Glutamatergic neuron (in vitro differentiated cells): ENCODE measurements at places on chromosomes 12 and 14.

- DNase-seq, result no peak
These were observed 78.5 kb downstream of the ADGRD1 start for GRCh38 chr12:131032082-131032750.

DNA sequence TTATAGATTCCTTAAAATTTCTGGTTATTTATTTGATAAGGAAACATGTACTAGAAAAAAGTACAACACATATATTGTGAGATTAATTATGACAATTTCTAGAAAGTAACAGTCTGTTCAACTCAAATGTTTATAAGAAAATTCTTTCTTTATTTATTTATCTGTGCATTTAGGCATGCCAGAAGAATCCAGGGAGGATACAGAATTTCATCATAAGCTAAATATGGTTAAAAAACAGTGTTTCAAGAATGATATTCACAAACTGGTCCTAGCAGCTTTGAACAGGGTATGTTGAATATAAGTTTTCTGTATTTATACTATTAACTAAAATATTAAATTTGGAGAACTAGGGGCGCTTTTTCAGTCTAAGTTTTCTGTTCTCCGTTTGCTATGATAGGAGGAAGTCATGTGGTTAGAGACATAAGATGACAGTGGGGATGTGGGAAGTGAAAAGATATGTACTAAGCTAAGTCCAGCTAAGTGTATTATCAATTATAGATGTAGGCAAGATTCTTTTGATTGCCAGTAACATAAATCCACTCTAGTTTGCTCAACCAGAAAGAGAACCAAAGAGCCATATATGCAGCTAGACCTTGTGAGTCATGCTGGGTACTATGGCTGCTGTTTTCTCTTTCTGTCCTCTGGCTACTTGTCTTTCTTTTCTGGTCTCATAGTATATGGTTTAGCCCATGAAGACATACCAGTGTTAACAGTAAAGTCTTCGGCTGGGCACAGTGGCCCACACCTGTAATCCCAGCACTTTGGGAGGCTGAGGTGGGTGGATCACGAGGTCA lies 39.0 kb downstream of the LRRK2 start:
- no peak for DNase-seq

DNA sequence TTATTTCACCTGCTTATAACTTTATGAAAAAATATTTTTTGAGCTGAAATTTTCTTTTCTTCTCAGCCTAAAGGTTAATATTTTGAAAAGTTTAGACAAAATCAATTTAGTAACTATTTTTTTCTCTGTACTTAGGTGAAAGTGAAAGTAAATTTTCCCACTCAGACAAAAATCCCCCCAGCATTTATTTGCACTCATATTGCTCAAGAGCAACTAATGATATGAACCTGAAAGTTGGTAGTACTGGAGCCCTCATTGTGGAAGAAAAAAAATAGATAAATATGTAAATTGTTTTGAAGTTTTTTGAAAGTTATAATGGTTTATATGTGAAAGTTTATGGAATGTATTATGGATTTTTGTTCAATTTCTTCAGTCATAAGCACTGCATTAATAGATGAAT lies 1005.9 kb upstream of the ATXN7L3B start:
- DNase-seq, result no peak

GRCh38 chr12:13359636-13360035 lies 163.1 kb downstream of the EMP1 start:
- no peak for DNase-seq

DNA sequence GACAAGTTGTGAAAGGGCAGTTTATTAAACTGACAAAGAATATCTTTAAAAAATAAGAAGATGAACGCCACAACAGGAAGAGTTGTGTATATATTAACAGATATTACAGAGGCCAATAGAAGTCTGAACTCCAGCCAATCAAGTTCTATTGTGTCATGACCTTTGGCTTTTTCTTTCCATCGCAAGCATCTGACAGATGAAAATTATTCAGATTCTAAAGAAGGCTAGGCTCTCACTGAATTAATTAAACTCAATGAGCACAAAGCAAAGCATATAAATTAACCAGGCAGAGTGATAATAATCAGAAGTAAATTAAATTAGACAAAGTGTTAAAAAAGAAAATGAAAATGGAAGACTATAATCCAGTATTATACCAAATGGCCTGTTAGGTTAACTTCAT lies 62.0 kb upstream of the PYGL start:
- DNase-seq, result no peak

- no peak for DNase-seq
These were observed 11.2 kb upstream of the PNMA1 start for GRCh38 chr14:73725116-73726024.
